ENCODE measurements at places on chromosomes 1 and 21.

DNA sequence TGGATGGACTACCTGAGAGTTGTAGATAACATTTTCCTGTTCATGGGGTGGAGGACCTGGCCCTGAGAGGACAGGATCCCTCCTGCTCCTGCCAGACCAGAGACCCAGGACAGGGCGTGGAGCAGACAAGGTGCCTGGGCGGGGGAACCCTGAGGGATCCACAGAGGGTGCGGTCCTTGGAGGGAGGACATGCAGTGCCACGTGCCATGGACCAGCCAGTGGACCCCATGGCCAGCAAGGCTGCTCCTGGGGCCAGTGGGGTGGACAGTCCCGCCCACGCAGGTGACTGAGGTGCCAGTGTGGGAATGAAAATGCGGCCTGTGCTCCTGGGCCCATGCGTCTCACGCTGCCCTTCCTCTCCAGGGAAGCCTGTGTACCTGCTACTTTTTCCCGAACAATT, 3.6 kb downstream of the RER1 start:
- no peak for DNase-seq

- no peak for DNase-seq
Observed at GRCh38 chr21:19640964-19641363, 1237.4 kb upstream of the TMPRSS15 start.

- no peak for DNase-seq
Observed at GRCh38 chr1:195439661-195440060, 1168.6 kb downstream of the KCNT2 start.

DNA sequence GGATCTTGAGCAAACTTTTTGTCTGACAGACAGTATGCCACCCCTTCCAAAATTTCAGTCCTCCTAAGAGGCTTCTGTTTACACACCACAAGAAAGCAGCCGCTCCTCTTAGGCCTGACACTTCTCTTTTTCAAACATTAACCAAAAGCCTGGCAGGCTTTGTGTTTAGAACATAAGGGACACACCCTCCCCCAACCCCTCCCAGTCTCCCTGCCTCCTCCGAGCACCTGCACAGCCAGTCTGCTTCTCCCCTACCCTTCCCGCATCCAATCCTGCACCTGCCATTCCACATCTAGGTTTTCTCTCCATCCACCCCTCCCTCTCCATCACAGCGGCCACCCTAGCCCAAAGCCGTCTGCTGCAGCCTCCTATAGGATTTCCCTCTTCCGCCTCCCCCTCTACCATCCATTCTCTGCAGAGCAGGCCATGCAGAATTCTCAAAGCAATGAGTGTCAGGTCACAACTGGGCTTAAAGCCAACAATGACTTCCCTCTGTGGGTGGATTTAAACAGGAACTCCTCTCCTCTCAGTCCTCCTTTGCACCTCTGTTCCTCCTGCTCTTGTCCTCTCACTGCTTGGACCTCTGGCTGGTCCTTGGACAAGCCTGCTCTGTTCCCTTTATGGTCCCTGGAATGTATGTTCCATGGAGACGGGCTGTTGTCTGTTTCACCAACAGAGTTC, 478.2 kb downstream of the NPHP4 start:
- DNase-seq = no peak

DNA sequence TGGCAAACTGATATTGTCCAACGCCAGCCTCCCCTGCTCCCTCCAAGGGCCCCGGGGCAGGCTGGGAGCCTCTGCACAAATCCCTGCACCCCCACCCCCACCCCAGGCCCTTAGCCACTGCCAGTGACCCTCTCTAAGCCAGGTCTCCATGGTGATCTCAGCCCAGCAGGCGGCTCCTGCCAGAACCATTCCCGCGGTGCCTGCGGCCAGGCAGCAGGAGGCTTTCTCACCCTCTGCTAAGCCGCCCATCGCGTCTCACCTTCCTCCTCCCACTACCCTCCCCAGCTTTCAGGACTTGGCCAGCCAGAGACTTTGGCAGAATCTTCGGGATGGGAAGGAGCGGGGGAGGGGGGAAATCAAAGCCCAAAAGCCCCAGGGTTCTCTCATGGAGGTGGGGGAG, 46.8 kb upstream of the WASF2 start:
- DNase-seq = no peak

GRCh38 chr1:248906753-248907661, 972 bp downstream of the PGBD2 start:
- DNase-seq = peak; percentile 12

DNA sequence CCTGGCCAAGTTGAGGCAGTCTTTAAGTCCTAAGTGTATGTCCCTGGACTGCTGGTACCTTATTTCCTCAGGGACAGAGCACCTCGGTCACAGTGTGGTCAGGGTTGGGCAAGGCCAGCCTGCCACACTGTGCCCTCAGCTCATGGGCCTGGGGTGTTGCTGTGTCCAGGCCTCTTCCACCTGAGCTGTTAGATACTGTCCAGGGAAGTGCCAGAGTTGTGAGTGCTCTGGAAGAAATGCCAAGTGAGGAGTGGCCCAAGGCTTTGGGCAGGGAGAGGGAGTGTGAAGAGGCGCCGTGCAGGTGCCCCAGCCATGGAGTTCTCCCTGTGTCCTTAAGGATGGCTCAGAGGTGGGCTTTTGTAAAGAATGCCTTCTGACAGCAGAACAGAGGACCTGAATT, 15.3 kb downstream of the URB2 start:
- DNase-seq = no peak

DNA sequence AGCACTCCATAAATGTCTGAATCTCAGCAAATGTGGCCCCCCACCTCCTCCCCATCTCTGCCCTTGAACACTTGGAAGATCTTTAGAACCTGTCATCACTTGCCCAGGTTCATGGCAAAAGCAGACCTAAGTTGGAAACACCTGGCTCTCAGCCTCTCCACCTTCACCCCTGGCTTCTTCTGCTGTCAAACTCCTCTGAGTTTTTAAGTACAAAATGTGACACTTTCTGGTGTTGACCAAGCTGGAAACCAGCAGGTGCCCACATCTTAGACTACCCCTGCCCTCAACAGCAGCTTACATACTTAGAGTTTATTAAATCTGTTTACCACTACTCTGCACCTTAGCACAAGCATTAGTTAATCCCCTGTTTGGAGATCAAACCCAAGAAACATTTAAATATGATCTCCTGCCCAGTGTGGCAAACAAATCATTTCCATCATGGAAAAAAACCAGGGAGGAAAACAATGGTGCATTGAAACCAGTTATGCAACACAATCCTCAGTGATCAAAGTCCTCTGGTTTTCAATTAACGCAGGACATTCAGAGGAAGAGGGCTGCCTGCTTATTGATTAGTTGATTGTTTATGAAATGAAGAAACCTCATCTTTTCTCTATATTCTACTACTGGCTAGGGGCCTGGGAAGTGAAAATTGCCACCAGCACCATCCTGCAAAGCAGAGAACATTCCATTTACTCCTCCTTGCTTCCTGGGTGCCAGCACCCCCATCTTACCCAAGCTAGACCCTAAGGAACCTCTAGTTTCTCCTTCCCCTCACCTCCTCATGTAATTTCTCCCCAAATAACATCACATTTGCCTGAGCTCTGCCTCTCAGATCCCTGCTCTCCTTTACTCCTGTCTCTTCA, 139.4 kb upstream of the RAB4A start:
- peak; percentile 98 for DNase-seq

DNA sequence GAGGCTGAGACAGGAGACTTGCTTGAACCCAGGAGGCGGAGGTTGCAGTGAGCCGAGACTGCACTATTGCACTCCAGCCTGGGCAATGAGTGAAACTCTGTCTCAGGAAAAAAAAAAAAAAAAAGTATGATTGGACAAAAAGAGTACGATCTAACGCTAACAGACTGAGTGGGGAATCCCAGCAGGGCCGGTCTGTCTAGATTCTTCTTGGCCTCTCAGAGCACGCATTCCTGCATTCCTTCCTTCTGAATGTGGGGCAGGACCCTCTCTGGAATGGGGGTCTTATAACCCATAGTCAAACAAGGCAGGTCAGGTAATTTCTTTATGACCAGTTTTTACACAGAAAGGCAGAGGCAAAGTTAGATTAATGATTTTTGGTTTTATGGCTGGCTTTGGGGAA, 92.0 kb upstream of the PPM1J start:
- no peak for DNase-seq

- DNase-seq = no peak
Observed at GRCh38 chr1:151935154-151935553, 25.8 kb upstream of the THEM4 start.

- no peak for DNase-seq
Observed at GRCh38 chr1:220786057-220786336, 716 bp upstream of the MTARC1 start.

GRCh38 chr1:206524739-206525364, 17.5 kb downstream of the RASSF5 start:
- no peak for DNase-seq

- peak; percentile 16 for DNase-seq
Observed at GRCh38 chr1:52707927-52708655, 9.9 kb upstream of the COA7 start.

- DNase-seq = no peak
Observed at GRCh38 chr1:70066711-70067110, 138.7 kb downstream of the LRRC40 start.

- no peak for DNase-seq
Observed at GRCh38 chr1:198623752-198624647, 14.8 kb upstream of the PTPRC start.

DNA sequence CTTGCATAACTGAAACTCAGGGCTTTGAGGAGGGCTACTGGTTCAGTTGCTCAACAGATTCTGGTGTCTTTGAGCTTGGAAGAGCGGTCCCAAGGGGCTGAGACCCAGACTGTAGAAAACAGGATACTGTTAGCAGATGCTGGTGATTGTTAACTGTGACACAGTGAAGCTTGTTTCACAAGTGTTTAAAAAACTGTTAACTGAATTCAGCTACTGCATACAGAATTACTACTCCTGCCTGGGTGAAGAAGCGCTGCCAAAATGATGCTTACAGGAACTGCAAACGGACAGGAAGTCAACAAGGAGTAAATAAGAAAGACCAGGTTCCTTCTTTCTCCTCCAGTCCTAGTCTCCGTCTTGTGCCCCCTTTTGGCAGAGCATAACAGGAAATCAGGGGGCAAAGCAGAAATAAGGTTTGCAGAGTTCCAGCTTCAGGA, 195.3 kb upstream of the USP25 start:
- no peak for DNase-seq

DNA sequence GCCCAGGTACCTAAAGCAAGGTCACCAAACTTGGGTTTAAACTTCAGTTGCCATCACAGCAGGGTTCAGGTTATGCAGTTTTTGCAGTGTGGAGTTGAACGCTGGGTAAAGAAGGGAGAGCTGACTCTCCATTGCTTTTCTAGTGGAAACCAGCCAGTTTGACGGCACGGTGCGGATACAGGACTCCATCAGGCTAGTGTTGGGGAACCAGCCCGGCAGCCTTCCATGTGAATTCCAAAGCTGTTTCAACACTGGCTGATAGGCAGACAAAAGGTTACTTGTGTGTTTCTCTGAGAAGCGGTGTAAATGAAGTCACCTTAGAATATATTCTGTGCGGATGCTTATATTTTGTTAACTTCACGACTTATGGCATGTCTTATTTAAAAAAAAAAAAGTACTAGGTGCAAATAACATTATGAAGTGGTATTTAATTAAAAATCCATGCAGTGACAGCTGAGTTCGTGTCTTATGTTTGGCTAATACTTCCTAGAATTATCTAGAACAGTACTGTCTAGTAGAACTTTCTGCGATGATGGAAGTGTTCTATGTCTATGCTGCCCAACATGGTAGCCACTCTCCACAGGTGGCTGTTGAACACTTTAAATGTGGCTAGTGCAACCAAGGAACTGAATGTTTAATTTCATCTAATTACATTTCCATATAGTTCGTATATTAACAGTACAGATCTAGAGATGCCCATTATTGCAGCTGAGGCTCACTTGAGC, 29.9 kb upstream of the RCAN3 start:
- DNase-seq = peak; percentile 64

DNA sequence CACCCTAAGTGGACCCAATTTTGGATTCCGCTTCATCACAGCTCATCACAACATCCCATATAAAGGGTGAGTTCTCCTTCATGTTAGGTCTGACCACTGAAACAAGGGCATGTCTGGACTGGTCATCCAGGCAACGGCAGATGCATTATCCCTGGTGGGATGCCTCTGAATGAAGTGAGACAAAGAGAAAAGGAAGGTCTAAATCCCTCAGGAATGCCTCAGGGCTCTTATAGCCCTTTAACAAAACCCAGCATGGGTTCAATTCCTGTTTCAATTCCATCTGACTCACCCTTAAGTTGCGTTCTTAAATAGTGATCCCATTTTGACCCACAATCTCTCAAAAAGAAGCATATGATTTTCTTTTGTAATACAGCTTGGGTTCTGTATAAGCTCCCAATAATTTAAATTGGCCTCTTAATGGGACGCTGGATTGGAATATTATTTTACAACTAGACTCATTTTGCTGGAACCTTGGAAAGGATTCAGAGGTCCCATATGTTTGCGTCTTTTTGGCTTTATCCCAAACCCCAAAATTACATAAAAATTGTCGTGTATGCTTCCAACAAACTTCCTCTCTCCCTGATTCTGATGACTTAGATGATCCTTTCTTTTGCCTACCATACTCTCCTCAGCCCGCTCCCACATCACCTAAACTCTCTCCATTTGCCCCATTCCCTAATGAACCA, 287.4 kb upstream of the ZP4 start:
- no peak for DNase-seq

- no peak for DNase-seq
Observed at GRCh38 chr21:33733601-33734000, 91.3 kb downstream of the ITSN1 start.

DNA sequence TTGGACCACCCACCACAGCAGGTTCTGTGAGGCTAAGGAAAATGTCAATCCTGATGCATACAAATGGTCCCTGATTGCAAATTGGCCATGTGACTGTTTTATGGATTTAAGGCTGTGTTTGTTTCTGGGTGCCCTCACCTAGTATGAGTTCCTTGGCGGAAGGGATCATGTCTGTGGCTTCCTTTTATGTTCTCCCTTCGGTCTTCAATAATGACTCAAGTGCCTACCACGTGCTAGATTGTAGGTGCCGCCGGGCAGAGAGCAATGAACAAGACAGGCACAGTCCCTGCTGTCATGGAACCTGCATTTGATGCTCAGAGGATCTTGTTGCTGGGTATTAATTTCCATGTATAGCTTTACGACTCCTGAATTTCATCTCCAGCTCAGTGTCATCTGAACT, 9.8 kb upstream of the VWA5B1 start:
- DNase-seq = no peak

DNA sequence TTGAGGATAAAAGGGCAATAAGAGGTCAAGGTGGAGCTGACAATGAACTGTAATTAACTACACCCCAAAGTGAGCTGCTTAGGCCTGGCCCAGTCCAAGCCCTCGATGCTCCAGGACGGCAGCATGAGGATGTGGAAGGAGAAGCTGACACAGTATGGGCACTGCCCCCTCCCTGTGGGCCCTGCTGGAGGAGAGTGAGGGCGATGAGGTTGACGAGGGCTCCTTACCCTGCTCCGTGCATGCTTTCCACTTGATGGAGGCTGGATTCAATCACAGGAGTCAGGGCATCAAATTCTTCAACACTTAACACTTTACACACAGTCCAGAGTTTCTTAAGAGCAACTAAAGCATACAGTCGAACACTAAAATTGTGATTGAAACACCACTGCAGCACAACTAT, 32.4 kb downstream of the COA6 start:
- no peak for DNase-seq

- no peak for DNase-seq
Observed at GRCh38 chr1:23194119-23194984, 22.9 kb downstream of the HTR1D start.

GRCh38 chr1:38217316-38217715, 170.7 kb upstream of the POU3F1 start:
- DNase-seq = no peak
